NCI-H187 (cell line): ENCODE measurements at places on chromosomes 6 and 20.

- DNase-seq, result no peak
Observed at GRCh38 chr6:102553214-102553613, 1159.7 kb downstream of the GRIK2 start.

- DNase-seq, result no peak
Observed at GRCh38 chr20:31824125-31824485, 4.9 kb downstream of the MYLK2 start.

DNA sequence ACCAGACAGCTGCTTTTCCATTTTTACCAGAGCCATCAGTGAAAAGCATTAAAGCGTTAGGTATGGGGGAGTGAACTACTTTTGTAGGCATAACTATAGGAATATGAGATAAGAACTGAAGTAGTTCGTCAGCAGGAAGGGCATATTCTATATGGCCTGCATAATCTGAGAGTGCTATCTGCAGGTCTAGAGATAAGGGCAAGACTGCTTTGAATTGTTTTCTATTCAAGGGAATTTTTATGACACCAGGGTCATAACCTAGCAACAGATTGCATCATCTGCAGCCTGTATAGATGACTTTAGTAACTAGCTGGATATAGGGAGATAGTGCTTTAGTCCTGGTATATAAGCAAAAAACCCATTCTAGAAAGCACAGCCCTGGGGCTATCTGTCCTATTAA is 437.3 kb upstream of the HTR1E start:
- no peak for DNase-seq

- no peak for DNase-seq
Observed at GRCh38 chr6:43572015-43572414, 3.8 kb downstream of the XPO5 start.

- no peak for DNase-seq
Observed at GRCh38 chr6:147201885-147202515, 2.2 kb upstream of the STXBP5 start.
